ENCODE measurements at places on chromosomes 11 and 22.

DNA sequence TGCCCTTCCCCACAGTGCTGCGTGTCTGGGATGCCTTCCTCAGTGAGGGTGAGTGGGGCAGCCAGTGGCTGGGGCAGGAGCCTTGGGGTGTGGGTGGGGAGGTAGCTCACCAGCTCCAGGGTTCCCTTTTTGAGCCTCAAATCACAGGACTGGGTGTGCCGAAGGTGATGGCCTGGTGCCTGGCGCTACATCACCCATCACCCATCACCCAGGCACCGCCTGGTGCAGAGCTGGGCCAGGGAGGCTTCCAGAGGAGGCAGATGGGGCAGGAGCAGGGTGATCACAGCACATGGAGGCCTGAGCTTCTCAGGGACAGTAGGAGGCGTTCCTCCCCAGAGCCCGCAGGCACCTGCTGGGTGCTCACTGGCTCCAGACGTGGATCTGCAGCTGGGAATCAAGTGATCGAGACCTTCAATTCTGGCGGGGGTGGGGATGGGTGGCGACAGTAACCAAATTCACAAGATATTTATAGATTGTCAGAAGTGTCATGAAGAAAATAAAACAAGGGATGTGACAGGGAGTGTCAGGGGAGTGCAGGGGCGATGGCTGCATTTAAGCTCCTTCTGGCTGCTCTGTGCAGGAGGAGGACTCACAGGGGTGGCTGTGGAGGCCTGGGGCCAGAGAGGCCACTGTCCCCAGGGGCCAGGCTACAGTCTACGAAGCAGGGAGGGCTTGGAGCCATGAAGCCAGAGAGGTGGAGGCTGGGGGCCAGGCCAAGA is 3.2 kb downstream of the TBC1D10C start:
- DNase-seq: no peak

GRCh38 chr22:41660416-41660815 is 28.3 kb downstream of the SNU13 start:
- DNase-seq: peak; percentile 8

GRCh38 chr22:28779833-28780232 is 7.3 kb downstream of the CCDC117 start:
- DNase-seq: no peak

DNA sequence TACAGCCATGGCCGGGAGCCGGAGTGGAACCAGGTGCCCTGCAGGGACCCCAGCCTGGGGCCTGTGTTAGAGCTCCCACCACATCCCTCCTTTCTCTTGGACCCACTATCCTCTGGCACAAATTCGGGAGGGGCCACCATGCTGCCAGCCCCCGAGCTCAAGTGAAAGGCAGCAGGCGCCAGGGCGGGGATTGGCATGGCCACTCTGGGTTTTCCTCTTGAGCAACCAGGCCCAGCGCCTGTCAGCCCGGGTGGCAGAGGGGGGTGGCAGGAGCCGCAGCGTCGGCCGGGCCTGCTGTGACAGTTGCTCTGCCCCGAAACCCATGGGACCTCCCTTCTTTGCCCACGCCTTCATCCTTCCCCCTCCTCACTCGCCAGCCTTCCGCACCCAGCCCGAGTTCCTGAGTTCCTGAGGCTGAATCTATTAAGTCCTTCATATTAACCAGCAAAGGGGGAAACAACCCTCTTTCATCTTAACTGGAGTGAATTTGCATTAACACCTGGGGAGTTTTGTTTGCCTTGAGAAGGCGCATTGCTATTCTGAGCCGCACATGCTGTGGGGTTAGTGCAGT is 16.8 kb upstream of the CABP7 start:
- no peak for DNase-seq

DNA sequence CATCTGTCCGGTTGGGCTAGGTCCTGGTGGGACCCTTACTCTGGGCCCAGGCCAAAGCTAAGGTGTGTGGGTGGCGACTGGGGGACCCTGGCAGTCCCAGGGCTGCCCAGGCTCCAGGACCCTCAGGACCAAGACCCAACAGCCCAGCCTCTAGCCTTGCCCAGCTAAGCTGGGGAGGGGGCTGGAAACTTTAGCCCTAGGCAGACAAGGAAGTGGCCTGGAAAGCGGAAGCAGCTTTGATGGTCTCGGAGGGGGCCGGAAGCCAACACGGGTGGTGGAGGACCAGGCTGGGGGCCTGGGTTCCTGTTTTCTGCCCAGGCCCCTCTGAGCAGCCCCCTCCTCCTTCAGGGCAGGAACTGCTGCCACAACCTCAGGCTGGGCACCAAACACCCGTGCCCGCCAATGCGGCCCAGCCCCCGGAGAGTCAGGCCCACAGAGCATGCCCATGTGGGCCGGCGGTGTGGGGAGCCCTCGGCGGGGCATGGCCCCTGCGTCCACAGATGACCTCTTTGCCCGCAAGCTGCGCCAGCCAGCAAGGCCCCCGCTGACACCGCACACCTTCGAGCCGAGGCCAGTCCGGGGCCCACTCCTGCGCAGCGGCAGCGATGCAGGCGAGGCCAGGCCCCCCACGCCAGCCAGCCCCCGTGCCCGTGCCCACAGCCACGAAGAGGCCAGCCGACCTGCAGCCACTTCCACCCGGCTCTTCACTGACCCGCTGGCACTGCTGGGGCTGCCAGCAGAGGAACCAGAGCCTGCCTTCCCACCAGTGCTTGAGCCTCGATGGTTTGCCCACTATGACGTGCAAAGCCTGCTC is 2.8 kb downstream of the SIPA1 start:
- DNase-seq: no peak

GRCh38 chr11:107961480-107961879 is 33.2 kb downstream of the RAB39A start:
- DNase-seq: no peak

DNA sequence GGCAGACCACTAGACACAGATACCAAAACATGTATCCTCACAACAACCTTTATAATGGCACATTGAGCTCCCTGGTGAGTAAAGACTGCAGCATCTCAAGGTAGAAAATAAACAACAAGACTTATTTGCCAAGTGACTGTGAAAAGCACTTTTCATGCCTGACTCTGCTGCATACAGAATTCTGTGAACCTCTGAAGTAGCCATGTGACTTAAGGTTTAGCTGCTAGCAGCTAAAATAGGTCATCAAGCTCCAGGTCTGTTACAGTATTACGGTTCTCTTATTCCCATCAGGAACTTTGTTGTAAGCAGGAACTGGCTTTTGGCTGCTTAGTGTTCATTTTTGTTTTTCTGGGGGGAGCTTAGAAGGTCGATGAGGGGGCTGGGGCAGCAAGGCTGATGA is 139.4 kb downstream of the PAX6 start:
- DNase-seq: no peak

DNA sequence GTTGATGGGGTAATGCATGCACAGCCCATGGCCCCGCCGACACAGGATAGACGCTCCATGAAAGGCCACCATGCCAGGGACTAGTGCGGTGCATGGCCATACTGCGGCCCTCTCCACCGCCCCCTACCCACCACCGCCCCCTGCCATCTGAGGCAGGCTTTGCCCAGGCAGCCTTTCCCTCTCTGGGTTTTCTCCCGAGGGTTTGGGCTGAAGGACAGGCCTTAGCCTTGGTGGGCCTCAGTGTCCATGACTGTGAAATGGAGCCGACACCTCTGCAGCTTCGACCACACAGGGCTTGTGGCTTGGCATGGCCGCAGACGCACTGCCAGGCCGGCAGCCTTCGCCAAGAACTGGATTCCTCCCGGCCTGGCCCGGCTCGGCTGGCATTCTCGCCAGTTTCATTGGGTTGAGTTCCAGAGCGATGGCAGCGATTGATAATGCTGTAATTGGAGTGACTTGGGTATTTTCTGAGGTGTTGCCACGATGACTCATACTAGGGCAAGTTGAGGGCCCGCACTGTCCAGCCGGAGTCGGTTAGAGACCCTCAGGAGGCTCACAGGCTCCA is 111.3 kb downstream of the WNT7B start:
- no peak for DNase-seq

GRCh38 chr11:55357560-55358184 is 10.1 kb upstream of the OR4A15 start:
- no peak for DNase-seq

DNA sequence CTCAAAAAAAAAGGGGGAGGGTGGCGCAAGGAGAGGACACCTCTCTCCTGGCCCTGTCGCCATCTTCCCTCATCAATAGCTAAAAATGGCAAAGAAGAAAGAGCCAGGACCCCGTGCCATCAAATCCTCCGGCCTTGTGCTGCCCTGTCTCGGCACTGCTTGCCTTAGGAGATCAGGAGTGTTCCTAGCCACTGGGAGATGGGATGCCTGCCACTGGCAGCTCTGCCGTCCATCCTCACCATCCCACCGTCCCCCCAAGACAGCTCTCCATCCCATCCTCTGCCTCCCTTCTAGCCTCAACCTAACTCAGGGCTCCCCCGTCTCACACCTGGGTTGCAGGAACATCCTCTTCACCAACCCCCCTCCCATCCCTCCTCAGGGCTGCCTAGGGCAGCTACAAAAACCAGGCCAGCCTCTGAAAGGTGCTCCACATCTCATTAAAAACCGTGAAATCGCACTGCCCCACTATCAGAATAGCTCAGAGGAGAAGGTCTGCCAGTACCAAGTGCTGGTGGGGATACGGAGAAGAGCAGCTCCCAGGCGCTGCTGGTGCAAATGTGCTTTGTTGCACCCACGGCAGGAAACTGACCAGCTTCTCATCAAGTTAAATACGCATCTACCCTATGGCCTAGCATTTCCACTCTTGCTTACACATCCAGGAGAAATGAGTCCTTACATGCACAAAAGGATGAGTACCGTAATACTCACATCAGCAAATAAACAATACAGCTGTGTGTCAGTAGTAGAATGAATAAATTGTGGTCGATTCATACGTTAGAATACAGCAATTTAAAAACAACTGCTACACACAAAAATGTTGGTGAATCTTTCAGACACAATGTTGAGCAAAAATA is 31.7 kb upstream of the GCAT start:
- no peak for DNase-seq

GRCh38 chr11:955154-956063 is 29.7 kb downstream of the AP2A2 start:
- DNase-seq: no peak

GRCh38 chr11:12043959-12044791 is 35.7 kb upstream of the DKK3 start:
- peak; percentile 92 for DNase-seq

- DNase-seq: no peak
These were observed 24.3 kb downstream of the PDGFB start for GRCh38 chr22:39220450-39220849.

GRCh38 chr11:71999362-71999761 is 653 bp downstream of the IL18BP start:
- DNase-seq: peak; percentile 29

DNA sequence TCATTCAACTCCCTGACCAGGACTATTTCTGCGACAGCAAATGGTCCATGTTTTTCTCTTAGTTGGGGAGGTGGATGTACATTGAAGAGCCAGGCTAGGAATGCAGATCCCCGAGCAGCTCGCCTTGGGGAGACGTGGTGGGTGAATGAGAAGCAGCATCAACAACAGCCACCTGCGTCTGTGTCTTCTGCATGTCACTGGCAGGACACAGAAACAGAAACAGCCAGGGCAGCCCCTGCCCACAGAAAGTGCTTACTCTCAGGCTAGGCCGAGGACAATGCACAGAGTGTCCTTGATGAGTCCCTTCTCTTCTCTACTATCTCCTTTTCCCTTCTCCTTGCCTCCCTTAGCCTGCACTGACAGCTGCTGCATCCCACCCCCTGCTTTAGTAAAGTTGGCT is 541.9 kb upstream of the CADM1 start:
- no peak for DNase-seq

DNA sequence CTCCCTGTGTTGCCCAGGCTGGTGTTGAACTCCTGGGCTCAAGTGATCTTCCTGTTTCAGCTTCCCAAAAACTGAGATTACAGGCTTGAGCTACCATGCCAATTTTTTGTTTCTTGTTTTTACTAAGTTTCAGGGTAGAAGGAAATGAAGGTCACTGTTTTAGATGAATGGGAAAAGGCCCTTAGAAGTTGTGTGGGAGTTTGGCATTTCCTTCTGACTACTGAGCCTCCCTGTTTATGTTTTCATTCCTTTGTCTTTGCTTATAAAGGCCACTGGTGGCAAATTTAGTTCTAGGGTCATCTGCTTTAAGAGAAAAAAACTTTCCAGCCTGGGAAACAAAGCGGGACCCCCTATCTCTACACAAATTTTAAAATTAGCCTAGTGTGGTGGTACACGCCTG is 22.1 kb downstream of the SRPRA start:
- peak; percentile 45 for DNase-seq

GRCh38 chr22:17260298-17260697 is 41.1 kb upstream of the ADA2 start:
- DNase-seq: no peak

GRCh38 chr11:789943-790342 is at the start of gene CEND1:
TSS of gene CEND1 (minus strand) at chr11:790090. CDS start at chr11:788576, 1,514 bp downstream.
- peak; percentile 47 for DNase-seq

DNA sequence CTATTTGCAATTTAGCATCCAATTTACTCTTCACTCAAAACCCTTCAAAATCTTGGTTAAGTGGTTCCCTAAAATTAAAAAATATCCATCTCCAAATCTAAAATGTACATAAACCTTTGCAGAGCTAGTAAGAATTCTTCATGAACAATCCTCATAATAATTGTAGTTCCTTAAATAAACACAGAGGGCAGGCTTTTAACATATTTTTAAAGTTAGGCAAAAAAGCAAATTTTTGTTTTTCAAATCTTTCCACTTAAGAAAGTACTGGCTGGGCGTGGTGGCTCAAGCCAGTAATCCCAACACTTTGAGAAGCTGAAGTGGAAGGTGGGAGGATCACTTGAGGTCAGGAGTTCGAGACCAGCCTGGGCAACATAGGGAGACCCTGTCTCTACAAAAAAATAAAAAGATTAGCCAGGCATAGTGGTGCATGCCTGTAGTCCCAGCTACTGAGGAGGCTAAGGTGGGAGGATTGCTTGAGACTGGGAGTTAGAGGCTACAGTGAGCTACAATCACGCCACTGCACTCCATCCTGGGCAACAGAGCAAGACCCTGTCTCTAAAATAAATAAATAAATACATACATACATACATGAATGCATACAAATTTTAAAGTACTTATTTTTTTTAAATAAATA is 25.1 kb upstream of the PLAAT3 start:
- peak; percentile 55 for DNase-seq

GRCh38 chr11:134624166-134624920 is 212.3 kb upstream of the B3GAT1 start:
- DNase-seq: no peak

- no peak for DNase-seq
These were observed 34.2 kb upstream of the PRR5 start for GRCh38 chr22:44667829-44668189.

GRCh38 chr11:44950031-44950624 is 555 bp downstream of the TP53I11 start:
- no peak for DNase-seq

DNA sequence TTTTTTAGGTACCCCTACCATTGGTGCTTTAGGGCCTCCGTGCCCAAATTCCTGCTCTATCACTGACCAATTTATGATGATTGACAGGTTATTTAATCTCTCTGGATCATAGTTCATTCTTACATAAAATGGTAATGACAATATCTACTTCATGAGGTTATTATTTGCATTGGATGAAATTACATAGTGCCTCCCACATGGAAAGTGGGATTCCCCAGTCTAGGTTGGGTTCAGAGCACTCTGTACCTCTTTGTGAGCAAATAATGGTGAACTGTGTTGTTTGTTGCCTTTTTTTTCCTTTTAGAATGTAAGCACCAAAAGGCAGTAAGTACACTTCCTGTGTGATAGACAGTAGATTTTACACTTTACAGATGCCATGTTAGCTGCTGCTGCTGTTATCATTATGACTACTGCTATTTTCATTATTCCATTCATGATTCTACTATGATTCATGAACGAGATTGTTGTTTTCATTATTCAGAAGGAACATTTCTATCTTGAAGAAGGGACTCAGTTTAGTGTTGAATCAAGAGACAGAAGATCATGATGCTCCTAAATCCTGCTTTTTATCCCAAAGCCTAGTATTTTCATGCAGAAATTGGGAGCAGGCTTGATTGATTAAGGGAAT is 100.8 kb downstream of the ALX4 start:
- DNase-seq: peak; percentile 64

- DNase-seq: no peak
These were observed 43.0 kb downstream of the P4HA3 start for GRCh38 chr11:74268456-74268855.
